ENCODE measurements at places on chromosomes 7 and 10.
A peak's percentile ranks its signal among the peaks of the same experiment; 100 is the strongest.

DNA sequence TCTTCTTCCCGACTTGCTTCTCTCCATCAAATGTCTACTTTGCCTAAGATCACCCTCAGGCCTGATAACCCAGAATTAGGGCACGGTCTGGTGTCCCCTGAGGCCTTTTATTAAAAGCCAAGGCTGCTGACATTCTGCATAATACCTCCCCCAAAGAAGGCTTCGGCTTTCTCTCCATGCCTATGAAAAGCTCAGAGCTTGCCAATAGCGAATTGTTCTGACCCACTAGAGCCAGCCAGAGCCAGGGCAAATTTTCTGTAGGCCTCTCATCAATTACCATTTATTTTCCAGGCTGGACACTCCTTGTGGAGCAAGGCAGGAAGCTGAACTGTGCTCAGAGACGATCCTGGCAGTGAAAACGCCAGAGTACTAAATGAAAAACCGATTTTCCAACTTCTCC, 64.3 kb upstream of the ADRB1 start:
- DNase-seq, result no peak

DNA sequence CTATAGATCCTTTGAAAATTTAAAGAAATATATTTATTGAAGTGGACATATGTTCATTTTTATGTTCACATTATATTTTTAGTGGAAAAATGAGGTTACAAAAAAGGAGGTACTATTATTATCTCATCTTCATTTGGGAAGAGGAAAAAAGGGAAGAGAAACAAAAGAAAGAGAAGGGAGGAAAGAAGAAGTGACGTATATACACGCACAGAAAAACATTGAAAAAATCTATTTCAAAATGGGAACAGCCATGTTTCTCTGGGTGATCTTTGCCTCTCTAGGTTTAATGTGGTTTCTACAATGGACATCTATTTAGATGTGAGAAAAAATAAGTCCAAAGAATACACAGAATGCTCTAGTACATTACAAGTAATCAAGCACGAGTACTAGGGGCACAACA, 14.8 kb downstream of the ANK3 start:
- DNase-seq, result no peak

GRCh38 chr10:77641788-77642397, 4.3 kb upstream of the KCNMA1 start:
- DNase-seq, result peak; percentile 40

DNA sequence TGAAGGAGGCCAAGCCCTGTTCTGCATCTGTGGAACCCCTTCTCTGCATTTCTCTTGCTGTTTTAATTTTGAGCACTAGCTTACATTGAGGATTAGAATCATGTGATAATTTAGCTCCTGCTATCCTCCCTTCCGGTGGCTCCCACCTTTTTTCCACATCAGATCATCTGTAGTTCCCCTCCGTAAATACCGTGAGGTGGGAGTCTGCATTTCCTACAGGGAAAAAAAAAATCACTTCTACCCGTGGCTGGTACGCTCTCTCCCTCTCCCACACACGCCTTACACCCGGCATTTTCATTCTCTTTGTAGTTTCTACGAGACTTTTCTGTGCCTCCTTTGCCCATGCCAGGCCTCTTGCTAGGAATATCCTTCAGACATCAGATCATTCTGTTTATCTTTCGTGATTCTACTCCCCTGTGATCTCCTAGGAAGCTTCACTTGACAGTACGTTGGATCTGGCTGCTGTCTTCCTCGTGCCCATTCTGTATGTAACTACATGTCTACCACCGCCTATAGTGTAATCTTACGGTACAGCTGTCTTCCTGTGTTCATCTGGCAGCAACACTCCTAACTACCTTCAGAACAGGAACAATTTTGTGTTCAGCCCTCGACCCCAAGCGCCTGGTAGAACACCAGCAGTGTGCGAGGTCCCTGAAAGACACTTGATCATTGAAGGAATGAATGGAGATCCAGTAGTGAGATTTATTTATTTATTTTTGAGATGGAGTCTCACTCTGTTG, 41.7 kb upstream of the OCM start:
- DNase-seq, result no peak

All from NCI-H446 (cell line).